Mammary epithelial cell (primary cell): ENCODE measurements at places on chromosomes 3 and 15.

GRCh38 chr3:130379274-130379673 lies 33.8 kb downstream of the COL6A5 start:
- no peak for DNase-seq

GRCh38 chr3:182682263-182683241 lies 110.8 kb upstream of the ATP11B start:
- DNase-seq, result peak; percentile 20

DNA sequence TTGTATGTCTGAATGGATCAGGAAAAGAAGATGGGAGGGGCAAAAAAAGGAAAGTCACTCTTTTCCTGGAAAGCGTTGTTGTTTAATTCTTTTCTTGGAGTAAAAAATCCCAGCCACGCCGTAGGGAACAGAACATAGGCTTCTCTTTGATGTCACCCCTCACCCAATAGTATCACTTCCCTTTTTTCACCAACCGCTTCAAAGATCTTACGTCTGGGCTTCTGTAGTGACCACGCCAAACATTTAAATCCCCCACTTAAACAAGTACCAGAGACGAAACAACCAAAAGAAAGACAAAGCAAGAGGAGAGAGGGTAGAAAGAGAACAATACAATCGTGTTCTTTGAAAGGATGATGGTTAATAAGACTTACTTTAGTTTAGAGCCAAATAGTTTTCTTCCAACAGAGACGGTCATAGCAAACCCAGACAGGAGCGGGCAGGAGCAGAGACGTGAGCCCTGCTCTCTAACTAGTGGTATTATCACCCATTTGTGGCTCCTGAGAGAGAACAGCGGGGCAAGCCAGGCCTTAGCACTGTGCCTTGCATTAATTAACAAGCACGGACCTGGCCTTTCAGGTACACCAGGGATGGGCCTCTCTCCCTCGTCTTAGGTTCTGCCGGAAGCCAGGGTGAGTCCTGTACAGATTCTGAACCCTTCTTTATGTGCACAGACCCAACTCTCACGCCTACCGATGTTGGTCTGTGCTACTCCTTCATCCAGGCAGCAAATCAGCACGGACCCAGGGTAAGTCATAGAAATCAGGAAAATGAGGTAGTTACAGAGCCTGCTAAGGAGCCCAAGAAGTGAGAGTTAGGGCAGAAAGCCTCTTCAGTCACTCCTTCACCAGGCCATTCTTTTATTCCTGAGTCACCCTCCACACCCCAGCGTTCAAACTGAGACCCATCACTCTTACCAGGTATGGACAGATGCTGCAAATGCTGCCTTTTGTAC lies 28.2 kb upstream of the BCL6 start:
- no peak for DNase-seq

GRCh38 chr3:195268576-195269309 lies 2.2 kb downstream of the XXYLT1 start:
- DNase-seq, result no peak

GRCh38 chr3:158419820-158420653 lies 151.0 kb upstream of the MLF1 start:
- peak; percentile 61 for DNase-seq

DNA sequence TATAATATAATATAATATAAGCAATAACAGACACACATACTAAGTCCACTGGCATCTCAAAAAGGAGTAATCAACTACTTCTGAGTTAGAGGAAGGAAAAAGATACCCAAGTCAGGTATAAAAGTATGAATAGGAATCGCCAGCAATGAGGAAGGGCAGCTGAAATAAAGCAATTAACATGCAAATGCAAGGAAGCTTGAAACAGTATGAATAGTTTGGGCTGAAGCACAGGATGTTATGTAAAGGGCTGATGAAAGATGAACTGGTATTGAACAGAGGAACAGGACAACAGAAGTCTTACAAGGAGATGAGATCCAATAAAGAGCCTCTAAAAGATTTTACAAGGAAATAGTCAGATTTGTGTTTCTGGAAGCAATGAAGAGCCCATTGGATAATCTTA lies 7.1 kb downstream of the COPS2 start:
- DNase-seq, result no peak

- no peak for DNase-seq
Measured at GRCh38 chr3:18853269-18853668, 295.0 kb upstream of the KCNH8 start.

- peak; percentile 95 for DNase-seq
Measured at GRCh38 chr3:151316267-151316991, at the start of gene GPR87. Gene GPR87 (minus strand): TSS chr3:151316820. CDS start chr3:151300100, 16,720 bp downstream.

DNA sequence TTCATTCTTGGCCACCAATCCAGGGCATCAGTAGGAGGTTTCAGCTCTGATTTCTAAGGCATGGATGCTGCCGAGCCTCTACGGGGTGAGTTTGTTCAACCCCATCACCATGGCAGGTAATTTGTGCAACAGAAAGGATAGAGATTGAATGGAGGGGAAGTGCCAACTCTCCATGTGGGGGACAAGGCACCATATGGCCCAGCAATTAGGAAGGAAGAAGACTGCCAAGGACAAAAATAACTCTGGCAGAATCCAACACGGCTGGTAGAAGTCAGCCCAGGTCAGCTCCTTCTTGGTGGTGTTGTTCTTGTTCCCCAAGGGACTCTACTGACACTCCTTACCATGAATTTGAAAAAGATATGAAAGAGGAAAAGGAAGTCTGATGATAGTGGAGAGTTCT lies 503.9 kb downstream of the MAGI1 start:
- DNase-seq, result no peak

GRCh38 chr15:66253418-66254088 lies at the start of gene MEGF11:
Gene MEGF11 (minus strand): TSS chr15:66253750. CDS start chr15:66128403, 125,347 bp downstream.
- DNase-seq, result peak; percentile 28

DNA sequence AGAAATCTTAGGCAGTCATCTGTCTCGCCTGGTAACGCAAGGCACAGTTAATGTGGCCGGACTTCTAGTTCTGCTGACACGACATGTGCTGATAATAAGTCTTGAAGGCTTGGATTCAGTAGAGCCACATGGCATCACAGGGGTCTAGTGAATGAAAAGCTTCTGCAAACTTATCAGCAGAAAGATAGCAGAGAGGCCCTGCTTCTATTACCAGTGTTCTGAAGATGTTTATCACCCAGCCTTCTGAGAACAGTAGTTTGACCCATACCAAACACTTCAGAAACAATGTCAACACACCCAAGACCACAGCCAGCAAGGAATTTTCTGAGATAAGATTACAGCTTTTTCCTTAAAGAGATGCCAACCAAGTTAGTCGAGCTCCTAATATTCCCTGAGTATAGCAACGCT lies 102.7 kb upstream of the UMPS start:
- DNase-seq, result no peak

GRCh38 chr15:56180851-56181250 lies 62.8 kb downstream of the RFX7 start:
- no peak for DNase-seq

DNA sequence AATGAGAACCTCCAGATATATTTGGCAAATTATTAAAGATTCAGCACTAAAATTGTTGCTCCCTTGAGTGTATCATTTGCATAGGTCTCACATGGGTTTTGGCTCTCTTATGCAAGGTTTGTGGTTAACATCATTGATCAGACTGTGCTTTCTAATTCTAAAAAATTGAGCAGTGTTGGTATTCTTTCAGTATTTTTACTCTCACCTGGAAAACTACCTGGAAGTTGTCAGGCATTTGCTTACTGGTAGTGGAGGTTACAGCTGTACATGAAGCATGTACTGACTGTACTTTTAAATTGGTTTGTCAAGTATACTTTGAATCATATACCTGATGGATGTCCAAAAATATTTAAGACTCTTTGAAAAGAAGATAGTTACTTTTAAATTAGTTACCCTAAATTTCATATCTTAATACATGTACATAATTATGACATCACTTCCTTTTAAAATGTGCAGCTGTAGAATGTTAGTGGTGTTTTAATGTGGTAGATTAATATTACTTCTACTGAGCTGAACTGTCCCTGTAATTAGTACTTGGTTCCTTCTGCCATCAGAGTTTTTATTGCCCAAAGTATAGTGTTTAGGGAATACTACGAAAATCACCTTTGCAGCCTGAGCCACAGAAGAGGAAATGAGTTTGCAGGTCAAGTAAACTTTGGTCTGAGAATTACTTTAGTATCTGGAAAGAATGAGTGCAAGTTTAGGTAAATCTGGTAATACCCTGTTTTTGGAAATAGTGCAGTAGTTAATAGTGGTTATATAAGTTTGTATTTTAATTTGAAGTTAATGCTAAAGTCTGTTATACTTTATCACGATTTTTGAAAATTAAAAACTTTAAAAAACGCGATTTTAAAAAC lies 2.8 kb downstream of the CHD2 start:
- peak; percentile 41 for DNase-seq

DNA sequence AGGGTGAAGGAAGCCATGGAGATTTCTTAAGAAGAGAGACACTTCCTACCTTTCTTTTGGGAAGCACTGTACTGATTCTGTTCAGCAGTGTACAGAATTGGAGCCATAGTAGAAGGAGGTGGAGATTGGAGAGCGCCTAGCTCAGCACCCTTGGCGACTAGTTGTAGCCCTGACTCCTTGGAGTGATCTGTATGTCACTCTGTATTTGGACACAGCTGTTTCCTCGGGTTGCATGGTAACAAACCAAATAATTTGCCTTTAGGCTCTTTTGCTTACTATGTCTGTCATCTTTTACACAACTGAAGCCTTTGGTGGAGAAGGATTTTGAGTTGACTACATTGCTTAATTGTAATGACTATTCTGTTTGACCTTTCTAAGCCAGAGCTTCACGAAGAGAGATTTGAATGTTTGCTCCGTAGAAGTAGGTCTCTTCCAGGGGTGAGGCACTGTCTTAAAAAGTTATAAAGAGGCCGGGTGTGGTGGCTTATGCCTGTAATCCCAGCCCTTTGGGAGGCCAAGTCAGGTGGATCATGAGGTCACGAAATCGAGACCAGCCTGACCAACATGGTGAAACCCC lies 77.1 kb downstream of the AKAP13 start:
- no peak for DNase-seq

- no peak for DNase-seq
Measured at GRCh38 chr3:67906261-67906660, 251.8 kb upstream of the SUCLG2 start.

DNA sequence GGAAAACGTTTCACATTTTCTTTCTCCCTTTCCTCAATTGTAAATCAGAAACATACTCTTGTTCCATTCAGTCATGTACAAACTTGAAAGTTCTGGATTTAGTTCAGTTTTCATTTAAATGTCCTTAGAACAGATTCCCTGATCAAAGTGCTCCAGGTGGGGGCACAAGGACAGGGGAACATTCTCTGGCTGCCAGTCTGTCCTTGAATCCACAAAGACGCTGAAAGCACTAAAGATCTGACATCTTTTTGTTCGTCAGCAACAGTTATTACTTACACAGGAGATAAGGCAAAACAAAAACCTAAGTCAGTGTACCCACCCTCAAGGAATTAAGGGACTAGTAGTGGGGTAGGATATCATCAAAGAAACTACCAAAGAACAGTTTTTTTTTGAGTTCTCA lies 139.2 kb downstream of the GHSR start:
- DNase-seq, result no peak

- no peak for DNase-seq
Measured at GRCh38 chr3:94101860-94102259, 39.0 kb downstream of the NSUN3 start.
